Stimulated activated CD4-positive, alpha-beta T cell treated with anti-CD3 and anti-CD28 coated beads, Interleukin-15, amount 100 ng/mL, for 24 hours (primary cell): ENCODE measurements at places on chromosomes 12 and 14.

- DNase-seq = no peak
Measured at GRCh38 chr12:42804928-42805327, 215.4 kb upstream of the PRICKLE1 start.

DNA sequence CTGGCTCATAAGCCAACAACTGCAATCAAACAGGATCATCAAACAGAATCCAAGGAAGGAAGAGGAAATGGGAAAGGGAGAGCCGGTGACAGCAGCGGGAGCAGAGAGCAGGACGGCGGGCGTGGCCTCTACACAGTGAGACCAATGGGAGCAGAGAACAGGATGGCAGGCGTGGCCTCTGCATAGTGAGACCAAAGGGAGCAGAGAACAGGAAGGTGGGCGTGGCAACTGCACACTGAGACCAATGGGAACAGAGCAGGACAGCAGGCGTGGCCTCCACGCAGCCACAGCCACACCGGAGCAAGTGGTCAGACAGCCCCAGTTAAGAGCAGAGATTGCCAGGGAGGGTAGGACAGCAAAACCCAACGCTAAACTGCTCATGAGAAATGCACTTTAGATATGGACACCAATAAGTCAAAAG is 16.4 kb downstream of the LRCOL1 start:
- peak; percentile 54 for DNase-seq

DNA sequence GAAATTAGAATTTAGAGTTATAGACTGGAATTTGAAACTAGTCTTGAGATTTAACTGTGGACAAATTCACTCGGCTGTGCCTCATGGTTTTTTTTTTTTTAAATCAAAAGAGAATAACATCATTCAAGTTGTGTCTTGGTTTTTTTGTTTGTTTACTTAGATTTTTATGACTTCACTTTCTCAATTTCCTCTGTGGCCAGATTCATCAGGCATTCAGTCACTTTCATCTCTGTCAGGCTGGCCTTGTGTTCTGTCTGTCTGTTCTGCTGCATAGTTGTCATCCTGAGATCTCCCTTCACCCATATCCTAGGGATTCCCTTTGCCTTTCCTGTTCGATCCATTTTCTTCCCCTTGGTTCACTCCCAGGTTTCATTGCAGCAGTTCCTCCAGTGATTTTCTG is 10.0 kb downstream of the MARK3 start:
- DNase-seq = no peak

DNA sequence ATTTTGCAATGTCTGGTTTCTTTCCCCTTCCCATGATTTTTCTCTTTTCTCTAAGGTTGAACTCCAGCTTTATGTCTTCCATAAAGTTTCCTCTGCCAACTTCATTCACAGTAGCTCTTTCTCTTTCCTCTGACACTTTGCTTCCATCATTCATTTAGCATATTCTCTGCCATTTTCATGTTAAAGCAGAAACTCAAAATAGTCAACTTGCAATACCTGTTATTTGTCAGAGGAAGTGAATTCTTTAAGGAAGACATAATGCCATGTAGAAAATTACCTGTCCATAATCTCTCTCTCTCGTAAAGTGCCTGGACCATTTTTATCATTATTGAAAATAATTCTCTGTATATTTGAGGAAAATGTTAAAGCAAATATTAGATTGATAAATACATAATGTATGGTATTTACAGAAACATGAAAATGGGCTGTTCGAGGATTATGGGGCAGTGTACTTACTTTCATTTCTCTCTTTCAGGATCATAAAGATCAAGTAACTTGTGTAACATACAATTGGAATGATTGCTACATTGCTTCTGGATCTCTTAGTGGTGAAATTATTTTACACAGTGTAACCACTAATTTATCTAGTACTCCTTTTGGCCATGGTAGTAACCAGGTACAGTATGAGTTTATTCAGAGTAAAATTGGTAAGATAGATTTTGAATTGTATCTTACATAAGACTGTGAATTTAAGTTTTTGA is 12.6 kb downstream of the NEDD1 start:
- no peak for DNase-seq

DNA sequence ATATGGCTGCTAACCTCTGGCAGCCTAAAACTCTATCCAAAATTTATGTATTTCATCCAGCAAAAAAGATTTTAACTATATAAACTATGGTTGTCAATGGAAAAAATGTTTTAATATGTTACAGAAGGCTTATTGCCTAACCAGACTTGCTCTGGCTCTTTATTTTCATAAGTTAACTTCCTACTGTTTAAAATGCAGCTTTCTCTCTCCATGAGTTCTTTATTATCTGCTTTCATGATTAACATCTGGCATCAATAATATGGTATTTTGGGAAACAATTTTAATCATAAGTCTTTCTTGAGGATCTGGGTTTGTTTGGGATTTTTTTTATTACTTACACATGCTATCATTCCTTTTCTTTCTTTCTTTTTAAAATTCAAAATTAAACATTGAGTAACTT is 20.5 kb downstream of the KERA start:
- no peak for DNase-seq

DNA sequence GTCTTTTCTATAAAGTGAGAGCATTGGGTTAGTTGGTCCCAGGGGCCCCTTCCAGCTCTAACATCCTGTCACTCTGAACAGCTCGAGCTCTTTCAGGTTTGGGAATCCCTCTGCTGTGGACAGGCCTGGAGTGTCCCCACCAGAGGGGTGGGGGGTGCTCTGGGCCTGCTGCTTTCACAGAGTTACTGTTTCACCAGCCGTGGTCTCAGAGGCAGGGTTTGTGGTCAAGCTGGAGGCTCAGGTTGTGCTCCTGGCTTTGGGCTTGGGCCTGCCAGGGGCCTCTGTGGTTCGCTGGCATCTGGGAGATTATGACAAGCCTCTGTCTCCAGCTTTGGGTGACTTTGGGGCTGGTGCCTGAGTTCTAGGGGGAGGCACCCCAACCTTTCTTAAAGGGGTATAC is 59.6 kb downstream of the FBXL14 start:
- DNase-seq = no peak

GRCh38 chr12:51293696-51294095 is 23.5 kb upstream of the SMAGP start:
- DNase-seq = no peak

- no peak for DNase-seq
Measured at GRCh38 chr12:66070378-66071120, 60.0 kb downstream of the LLPH start.

DNA sequence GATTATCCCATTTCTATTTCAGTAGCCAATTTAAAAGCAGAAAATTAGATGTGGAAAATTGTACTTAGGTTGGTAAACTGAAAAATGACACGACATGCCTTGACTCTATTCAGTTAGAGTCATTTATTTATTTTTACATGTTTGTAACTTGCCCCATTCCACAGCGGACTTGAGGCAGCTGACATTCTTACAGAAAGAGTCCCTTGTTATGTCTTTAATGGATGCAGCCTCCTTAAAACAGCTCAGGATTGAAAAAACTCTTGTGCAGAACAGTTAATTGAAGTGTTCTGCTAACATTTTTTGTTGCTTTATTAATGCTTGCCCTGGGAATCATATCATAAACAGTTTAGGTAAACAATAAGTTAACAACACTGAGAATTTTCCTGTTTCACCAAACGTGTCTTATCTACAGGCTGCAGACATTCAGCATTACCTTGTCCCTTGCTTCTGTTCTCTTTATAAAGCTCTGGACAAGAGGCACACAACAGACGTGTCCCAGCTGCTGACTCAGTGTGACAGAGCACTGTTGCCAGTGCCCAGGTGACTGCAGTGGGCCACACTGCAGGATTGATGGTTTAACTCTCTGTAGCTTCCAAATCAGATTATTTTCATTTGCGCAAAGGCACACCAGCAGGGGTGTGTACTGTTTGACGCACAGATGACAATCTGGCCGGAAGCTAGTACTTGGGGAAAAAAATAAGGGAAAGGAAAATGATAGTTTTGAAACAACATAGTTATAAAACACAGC is 101.6 kb downstream of the PELI2 start:
- DNase-seq = no peak

- DNase-seq = no peak
Measured at GRCh38 chr12:124170760-124171159, 124.1 kb upstream of the RFLNA start.

- peak; percentile 78 for DNase-seq
Measured at GRCh38 chr12:6266971-6267721, 43.3 kb upstream of the PLEKHG6 start.

GRCh38 chr14:49962621-49963020 is 69.7 kb downstream of the ARF6 start:
- DNase-seq = peak; percentile 85

GRCh38 chr14:59424341-59425071 is 40.7 kb downstream of the GPR135 start:
- DNase-seq = no peak

DNA sequence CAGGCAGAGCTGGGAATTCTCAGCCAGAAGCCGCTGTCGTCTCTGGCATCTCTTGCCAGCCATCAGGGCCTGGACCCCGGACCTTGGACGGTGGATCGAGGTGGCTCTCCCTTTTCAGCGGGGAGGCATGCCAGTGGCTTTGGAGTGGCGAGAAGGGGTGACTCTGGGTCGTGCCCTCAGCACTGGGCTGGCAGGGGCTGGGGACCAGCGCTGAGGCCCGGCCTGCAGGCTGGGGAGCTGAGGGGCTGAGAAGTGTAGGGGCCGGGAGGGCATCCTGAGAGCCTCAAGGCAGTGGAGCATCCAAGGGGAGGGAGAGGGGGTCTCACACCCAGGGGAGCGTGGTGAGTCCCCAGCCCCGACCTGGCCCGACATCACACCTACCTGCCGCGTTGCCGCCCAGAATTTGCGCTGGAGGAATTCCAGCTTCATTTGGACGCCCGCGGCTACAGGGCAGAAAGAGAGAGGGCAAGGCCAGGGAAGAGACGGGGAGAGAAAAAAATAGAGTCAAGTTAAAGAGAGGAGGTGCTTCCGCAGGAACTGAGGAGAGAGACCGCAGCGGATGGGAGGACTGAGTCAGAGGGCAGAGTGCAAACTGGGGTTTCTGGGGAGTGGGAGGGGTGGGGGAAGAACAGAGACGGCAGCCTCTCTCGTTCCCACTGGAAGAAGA is 9.0 kb upstream of the LRTM2 start:
- DNase-seq = peak; percentile 72

GRCh38 chr14:63045612-63046320 is 508 bp upstream of the KCNH5 start:
- DNase-seq = peak; percentile 4

- DNase-seq = no peak
Measured at GRCh38 chr12:117466677-117467362, 105.4 kb upstream of the NOS1 start.

DNA sequence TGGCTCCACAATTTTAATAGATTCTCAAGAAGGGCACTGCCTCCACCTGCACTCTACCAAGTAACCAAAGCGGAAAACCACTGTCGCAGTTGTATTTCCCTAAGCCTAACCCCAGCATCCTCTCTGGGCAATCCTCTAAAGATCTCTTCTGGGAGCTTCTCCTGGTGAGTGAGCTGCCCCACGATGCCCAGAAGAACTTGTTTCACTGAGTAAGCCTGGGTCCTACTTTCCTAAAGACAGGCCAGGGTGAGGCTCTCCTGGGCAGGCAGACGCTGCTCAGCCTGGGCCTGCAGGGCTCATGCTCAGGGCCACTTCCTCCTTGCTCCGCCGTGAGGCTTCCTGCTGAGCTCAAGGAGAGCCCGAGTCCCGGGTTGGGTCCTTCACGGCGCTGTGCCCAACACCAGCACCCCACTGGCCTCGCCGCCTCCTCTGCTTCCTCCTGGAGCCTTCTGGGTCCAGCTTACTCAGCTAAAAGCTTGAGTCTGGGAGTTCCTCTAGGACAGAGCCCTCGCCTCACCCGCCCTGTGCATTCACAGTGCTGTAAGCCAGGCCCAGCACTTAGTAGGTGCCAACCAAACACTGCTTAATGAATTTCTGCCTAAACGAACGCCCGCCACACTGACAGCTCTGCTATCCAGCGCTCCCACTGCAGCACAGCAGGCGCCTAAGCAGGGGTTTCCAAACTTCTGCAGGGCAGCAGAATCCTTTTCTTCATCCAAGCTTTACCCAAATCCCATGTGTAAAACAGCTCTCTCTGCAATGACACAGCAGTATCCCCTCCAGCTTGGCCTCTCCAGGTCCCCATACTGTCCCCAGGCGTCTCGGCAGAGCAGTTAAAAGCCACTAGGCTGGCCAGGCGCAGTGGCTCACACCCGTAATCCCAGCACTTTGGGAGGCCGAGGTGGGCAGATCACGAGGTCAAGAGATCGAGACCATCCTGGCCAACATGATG is 5.7 kb downstream of the RAB35 start:
- DNase-seq = peak; percentile 63

DNA sequence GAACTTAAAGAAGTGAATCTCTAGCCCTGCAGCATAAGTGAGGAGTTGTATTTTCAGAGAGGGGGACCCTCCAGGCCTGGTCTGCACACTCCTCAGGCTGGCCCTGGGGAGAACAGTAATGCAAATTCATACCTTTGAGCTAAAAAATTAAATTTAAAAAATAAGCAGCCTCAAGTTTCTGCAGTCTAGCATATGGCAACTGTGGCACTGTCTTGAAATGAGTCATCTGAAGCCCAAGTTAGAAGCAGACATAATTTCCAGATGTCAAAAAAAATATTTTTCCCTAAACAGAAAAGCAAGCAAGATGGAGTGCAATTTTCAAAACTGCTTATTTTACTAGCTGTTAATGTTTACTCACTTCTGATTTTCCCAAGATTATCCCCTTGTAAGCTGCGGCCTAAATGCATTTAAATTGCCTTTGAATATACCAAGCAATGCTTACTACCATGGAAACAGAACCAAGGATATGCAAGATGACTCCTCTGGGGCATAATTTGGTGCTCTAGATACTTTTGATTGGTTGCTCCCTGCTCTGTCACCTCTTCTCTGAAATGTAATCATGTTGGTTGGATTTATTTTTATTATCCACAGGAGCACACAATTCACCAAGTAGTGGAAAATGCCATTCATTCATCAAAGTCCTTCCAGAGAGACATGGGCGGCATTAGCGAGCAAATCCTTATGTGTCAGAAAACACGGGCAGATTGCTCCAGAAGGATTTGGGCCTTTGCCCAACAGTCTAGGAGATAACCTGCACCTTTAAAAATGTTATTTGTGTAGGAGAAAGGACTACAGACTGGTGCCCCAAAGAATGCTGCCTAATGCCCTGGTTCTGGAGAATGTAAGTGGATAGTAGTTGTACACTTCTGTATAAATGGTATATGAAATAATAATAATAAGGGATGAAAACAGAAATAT is 25.0 kb upstream of the DHRS7 start:
- DNase-seq = no peak

- no peak for DNase-seq
Measured at GRCh38 chr12:96235484-96235826, 41.3 kb downstream of the ELK3 start.

DNA sequence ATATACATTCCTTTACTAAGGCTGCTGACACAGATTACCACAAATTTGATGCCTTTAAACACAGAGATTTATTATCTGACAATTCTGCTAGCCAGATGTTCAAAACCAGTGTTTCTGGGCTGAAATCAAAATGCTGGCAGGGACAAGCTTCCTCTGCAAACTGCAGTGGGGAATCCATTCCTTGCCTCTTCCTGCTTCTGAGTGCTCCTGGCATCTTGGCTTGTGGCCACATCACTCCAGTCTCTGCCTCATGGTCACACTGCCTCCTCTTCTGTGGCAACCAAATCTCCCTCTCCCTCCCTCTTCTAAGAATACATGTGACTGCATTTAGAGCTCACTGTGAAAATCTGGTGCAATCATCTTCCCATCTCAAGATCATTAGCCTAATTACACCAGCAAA is 235.7 kb downstream of the TTC8 start:
- DNase-seq = no peak

GRCh38 chr12:50981319-50982239 is 29.2 kb downstream of the HIGD1C start:
- no peak for DNase-seq

- DNase-seq = no peak
Measured at GRCh38 chr12:24020397-24021163, 71.1 kb upstream of the SOX5 start.

- no peak for DNase-seq
Measured at GRCh38 chr14:22847661-22848341, 11.4 kb downstream of the MMP14 start.
